A172 (cell line): ENCODE measurements at places on chromosomes 2 and 18. TPM values are rescaled to one million over a fixed set of nuclear protein-coding genes. Genes with fewer than 3 reads are reported as not detected.

DNA sequence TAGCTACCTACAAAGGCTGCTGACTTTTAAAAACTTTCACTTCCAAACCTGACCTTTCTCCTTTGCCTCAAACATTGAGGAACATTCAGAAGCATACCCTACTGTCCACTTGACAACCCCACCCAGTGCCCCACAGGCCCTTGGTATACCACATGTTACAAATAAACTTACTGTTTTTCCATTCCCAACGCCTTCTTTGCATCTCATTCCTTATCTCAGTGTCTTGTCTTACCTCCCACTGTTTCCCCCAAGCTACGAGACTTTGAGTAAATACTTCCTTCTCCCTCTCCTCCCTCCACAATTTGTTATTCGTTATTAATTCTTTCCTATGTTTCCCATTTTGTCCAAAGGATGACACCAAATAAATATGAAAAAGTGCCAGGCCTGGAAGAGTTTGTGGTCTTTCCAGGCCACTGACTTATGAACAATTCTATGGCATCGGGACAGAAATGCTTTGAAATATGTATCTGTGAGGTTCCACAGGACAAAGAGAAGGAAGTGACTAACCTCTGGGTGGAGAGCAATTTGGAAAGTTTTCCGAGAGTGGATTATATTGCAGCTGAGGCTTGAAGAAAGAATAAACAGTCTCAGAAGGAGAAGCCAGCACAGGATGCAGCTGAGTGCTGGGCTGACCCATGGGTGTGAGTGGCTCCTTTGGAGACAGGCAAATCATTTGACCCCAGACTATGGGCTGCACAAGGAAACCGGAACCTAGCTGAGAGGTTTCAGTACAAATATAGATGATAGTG lies 409.0 kb downstream of the LPIN1 start:
- DNase-seq, result peak; percentile 91

DNA sequence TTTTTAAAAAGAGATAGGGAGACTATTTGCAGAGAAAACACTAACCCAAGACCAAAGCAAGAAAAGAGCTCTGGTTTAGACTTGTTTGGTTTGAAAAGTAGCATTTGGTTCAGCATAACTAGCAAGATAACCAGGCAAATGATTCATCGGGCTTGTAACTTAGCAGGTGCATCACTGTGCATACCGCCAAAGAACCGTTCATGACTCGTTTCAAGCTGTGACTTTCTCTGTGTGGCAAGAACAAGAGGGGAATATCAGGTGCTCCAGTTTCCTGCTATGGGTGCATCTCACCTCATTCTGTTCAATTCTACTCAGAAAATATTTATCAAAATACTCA lies 244.9 kb downstream of the ETAA1 start:
- DNase-seq, result peak; percentile 62

GRCh38 chr2:72274380-72274797 lies 126.7 kb upstream of the CYP26B1 start:
- no peak for DNase-seq

- no peak for DNase-seq
These were observed 821.2 kb upstream of the ID2 start for GRCh38 chr2:7860693-7861092.

GRCh38 chr2:81436256-81436655 lies 1131.7 kb upstream of the LRRTM1 start:
- peak; percentile 64 for DNase-seq

- no peak for DNase-seq
These were observed 464.0 kb upstream of the SPRED2 start for GRCh38 chr2:65896446-65896845.

- no peak for DNase-seq
These were observed 468.3 kb upstream of the RGPD4 start for GRCh38 chr2:107358362-107358761.

DNA sequence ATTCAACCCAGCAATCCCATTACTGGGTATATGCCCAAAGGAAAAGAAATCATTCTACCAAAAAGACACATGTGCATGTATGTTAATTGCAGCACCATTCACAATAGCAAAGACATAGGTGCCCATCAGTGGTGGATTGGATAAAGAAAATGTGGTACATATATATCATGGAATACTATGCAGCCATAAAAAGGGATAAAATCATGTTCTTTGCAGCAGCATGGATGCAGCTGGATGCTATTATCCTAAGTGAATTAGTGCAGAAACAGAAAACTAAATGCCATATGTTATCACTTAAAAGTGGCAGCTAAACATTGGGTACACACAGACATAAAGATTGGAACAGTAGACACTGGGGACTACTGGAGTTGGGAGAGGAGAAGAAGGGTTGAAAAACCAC lies 82.2 kb downstream of the MYO3B start:
- DNase-seq, result no peak

The RNPEPL1 gene
- total RNA-seq, result 13.5 and 19.8 TPM in 2 replicates

The LHCGR gene
- total RNA-seq, result not detected in 2 replicates

DNA sequence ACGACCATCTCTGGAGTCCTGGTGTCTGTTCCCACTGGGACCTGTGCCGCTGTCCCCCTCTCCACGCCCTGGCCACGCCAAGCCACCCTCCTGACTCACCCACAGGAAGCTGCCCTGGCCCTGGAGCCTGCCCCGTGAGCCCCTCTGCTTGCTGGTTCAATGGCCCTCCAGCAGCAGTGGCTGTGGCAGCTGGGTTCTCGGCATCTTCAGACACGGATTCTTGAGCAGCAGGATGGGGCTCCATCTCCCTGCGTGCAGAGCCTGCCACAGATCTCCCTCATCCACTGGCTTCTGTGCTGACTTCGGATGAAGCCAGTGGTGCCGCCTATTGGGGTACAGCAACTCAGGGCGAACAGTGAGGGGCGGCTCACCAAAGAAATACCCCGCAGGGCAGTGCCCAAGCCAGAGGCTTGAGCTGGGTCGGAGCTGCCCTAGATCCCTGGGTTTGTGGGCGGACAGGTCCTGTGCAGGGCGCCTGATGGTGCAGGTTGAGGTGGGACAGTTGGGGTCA lies 14.0 kb downstream of the CAPN10 start:
- DNase-seq, result no peak

GRCh38 chr18:50044402-50044801 lies 150.5 kb downstream of the MYO5B start:
- no peak for DNase-seq

DNA sequence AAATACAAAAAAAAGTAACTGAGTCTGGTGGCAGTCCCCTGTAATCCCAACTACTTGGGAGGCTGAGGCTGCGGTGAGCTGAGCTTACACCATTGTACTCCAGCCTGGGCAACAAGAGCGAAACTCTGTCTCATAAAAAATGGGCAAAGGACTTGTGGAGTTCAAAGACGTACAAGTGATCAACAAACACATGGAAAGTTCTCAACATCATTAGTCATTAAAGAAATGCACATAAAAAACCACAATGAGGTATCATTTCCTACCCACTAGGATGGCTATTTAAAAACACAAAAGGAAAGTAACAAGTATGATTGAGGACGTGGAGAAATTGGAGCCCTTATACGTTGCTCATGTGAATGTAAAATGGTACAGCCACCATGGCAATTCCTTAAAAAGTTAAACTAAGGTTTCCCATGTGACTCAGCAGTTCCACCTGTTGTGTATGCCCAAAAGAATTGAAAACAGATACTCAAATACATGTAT lies 52.3 kb downstream of the RAB10 start:
- peak; percentile 80 for DNase-seq

GRCh38 chr18:74492259-74492658 lies 3.9 kb upstream of the CNDP2 start:
- DNase-seq, result no peak

DNA sequence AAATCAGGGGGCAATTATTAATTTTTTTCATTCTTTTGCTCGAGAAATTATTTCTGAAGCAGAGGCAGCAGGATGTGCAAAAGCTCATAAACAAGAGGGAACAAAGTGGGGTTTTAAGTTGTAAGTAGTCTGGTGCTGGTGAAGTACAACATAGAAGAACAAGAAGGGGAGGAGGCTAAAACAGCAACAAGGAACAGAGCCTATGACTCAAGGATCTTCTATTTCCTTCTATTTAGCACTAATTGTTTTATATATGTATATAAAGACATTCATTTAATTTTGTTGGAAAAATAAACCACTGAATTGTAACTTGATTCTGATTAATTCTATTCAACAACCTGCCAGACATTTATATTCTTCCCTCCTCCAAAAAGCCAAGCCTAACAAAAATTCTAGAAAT lies 35.0 kb downstream of the YES1 start:
- DNase-seq, result no peak

DNA sequence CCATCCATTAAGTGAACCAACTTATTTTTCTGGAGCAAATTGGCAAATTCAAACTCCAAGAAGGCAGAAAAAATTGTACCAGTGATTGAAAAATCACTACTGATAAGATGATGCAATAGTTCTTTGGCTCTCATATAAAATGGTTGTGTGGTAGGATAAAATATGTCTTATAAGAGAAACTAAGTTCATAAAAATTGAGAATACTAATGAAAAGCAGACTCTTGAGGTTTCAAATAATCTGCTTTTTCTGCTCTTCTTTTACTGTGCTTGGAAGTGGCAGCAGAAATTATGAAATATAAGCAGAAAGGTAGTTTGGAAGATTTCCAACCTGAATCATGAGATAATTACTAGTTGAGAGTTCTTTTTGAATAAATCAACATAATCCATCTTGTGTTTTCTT lies 61.9 kb downstream of the PPP1R1C start:
- no peak for DNase-seq

- DNase-seq, result no peak
These were observed 25.9 kb downstream of the TMSB10 start for GRCh38 chr2:84931384-84931821.

DNA sequence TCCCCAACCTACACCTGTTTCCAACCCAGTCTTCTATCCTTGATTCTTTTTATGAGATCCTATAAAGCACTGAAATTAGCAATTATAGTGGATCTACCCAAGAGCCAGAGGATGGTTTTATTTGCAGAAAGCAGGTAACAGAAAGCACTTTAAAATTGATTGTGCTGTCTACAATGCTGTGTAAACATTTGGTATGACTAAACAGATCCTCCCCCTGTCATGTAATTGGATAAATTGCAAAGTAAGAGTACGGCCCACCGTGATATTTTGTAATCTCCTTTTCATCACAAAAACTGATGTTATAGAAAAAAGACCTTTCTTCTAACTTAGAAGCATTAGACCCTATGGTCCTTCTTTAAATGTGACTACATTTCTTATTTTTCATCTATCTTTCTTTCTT lies 11.3 kb upstream of the PPP3R1 start:
- DNase-seq, result no peak

The REG1B gene
- total RNA-seq, result not detected in 2 replicates

The ZAP70 gene
- not detected in 2 replicates for total RNA-seq

DNA sequence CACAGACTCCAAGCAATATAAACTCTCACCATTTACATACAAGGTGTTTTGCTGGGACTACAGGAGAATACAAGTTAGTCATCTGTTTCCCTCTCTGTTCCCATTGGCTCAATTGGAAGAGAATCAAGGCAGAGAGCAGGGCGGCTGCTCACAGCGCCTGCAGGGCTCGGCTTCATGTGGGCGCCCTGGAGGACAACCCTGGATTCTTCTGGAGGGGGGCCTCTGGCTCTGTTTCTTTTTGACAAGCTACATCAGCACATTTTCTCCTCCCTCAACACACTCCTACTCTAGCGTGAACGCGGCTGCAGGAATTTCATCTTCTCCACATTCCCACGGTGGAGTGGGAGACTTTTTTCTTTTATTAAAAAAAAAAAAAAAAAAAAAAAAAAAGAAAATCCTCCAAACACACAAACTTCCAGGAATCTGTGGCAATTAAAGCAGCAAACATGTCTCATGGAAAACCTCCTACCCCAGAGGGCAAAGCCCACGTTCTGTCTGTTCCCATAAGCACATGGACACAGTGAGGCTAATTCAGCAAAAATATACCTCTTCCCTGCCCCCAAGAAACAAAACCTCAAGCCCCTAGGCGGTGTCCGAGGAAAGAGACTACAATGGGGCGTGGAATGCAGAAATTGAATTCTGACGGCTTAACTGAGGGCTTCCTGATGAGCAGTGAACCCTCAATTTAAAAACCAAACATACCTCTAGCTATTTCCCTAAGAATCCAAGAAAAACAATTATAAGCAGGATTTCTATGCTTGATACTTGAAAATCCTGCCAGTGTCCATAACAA lies 50.6 kb downstream of the PARD6G start:
- DNase-seq, result no peak

The MEP1B gene
- not detected in 2 replicates for total RNA-seq

The IL1B gene
- 0.19 TPM in 1 of 2 replicates, not detected in the other for total RNA-seq

The DSG1 gene
- not detected in 2 replicates for total RNA-seq

DNA sequence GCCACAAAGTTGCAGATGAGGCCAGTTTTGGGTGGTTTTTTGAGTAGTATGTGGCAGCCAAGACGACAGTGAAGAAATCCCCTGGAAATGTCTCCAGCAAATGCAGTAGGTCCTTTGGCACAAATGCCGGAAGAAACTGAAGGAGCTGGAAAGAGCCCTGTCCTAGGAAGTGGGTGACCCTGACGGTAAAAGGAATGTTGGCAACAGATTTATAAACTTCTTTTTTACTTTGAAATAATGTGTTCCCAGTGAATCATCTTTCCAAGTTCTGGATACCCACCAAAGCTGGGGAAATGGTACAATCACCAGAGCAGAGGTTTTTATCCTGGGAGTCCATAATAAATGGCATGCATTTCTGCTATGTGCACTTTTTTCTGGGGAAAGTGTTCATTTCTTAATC lies 112.9 kb downstream of the CSRNP3 start:
- DNase-seq, result peak; percentile 17

The DUSP28 gene
- 12.3 and 12.6 TPM in 2 replicates for total RNA-seq

GRCh38 chr2:74392449-74392743 lies 12.3 kb upstream of the DCTN1 start:
- no peak for DNase-seq

- no peak for DNase-seq
These were observed 53.0 kb upstream of the ZC3H15 start for GRCh38 chr2:186433040-186433439.

The ATP6V1B1 gene
- total RNA-seq, result 0.93 TPM in 1 of 2 replicates, not detected in the other

DNA sequence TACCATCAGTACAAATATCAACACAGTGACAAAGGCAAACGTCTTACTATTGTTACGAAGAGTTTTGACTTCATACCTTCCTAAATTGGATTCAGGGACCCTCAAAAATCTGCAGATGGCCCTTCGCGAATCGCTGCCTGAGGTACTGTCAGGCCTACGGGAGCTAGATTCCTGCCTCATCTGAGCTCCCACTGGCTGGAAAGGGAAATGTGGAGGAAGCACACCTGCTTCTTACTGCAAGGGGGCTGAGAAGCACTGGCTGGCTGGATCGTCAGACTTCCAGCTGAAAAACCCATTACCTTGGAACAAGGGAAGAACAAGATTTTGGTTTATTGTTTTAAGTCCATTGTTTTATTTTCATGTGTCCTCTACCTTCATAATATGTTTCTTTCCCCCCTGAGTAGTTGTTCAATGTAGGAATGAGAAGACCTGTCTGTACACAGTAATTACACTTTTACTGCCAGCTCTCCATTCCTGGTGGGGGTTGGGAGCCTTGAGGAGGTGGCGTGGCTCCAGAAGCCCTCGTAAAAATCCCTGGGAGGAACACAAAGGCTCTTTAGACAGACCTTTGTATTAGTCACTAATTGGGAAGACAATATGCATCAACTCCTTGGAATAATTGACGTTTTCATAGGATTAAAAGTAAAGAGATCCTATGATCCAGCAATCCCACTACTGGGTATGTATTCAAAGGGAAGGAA lies 124.1 kb upstream of the NOSTRIN start:
- no peak for DNase-seq

The SCYGR7 gene
- total RNA-seq, result not detected in 2 replicates

GRCh38 chr2:31168291-31168690 lies 30.1 kb upstream of the GALNT14 start:
- DNase-seq, result no peak

GRCh38 chr2:74063486-74063885 lies 78.8 kb downstream of the TET3 start:
- DNase-seq, result no peak
